HT-29 (cell line): ENCODE measurements at places on chromosomes 3 and 15. TPM values are rescaled to one million over a fixed set of nuclear protein-coding genes. Genes with fewer than 3 reads are reported as not detected.
A peak's percentile ranks its signal among the peaks of the same experiment; 100 is the strongest.

DNA sequence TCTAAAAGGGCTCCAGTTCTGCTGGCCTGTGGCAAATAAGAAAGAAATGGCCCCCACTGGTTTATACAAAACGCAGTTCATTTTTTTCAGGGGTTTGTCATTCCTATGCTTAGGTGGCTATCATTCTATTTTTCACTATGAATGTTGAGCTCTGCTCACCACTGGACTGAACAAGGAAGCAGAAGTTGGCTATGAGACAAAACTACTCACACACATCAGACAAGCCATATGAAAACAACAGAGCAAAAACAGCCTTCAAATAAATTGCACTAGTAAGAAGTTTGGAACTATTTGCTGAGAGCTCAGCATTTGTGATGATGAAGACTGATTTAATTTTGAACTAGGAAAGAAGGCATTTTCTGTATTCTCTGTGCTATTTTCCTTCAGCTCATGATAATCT is 328.5 kb downstream of the MECOM start:
- DNase-seq, result peak; percentile 37

The CHRNA5 gene
- total RNA-seq, result 14.3 and 14.9 TPM in 2 replicates

DNA sequence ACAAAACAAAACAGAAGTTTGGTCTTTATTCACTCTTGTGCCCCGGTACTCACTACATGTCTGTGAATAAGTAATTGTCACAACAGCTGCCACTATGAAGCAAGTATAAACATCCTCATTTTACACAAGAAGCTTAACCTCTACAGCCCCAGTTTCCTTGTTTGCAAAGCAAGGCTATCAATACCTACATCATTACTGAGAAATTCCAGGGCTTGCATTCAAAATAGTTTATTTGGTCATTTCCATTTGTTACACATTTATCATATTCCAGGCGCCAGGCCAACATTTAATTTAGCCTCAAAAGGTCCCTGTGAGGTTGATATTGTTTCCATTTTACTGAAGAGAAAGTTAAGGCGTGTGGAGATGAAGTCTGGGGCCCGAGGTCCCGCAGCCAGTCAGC is 161.4 kb upstream of the LRTM1 start:
- DNase-seq, result no peak

GRCh38 chr3:177484926-177485325 is 287.6 kb upstream of the TBL1XR1 start:
- no peak for DNase-seq

GRCh38 chr3:194137506-194138474 is 1.8 kb downstream of the HES1 start:
- peak; percentile 68 for DNase-seq
